ELF-1 (cell line): ENCODE measurements at places on chromosomes 4 and X.

GRCh38 chr4:114890773-114891172 lies 222.6 kb downstream of the NDST4 start:
- no peak for DNase-seq

- DNase-seq = no peak
Measured at GRCh38 chr4:63906660-63907183, 502.5 kb downstream of the TECRL start.

DNA sequence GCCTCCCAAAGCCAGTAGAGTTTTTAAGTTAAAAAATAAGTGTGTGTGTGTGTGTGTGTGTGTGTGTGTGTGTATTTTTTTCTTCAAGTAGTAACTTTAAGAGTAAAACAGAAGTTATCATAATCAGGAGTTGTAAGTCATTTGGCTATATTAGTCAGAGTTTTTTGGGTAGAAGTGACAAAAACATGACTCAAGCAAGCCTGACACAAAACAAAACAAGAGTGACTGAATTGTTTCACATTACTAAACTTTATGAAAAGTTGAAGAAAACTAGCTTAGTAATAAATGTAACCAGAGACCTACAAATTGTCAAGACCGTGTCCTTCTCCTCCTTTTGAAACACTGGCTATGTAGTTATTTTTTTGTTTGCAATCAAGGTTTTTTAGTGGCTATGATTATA lies 738.0 kb upstream of the PITX2 start:
- no peak for DNase-seq

DNA sequence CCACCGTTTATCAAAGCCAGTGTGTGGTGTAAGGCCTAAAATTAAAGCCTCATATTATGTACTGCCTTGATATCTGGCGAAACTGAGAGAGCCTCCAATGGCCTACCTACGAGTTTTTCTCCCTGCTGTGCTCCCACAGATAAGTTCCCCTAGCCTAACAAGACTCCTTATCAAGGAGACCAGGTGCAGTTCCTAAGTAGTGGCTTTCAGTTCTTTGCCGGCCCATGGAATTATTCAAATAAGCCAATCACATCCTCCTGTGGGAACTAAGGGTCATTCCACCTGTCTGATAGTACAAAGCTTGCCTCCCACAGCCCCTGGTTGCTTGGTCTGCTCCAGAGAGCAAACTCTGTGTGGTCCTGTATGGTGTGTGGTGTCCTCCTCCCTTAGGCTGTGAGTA lies 99.8 kb upstream of the TEX13C start:
- DNase-seq = no peak
